ENCODE measurements at places on chromosomes 4 and X. TPM values are rescaled to one million over a fixed set of nuclear protein-coding genes. Genes with fewer than 3 reads are reported as not detected.

BEND4 gene
- total RNA-seq = 43.0 TPM

NEXMIF gene
- total RNA-seq = 0.94 TPM

SLC34A2 gene
- 1.8 TPM for total RNA-seq

FMR1NB gene
- total RNA-seq = not detected

CRMP1 gene
- total RNA-seq = 109 TPM

GAGE2A gene
- 0.83 TPM for total RNA-seq

ARMCX1 gene
- total RNA-seq = 27.4 TPM

MAGED4 gene
- 76.9 TPM for total RNA-seq

CXCL10 gene
- total RNA-seq = not detected

SPP1 gene
- total RNA-seq = 56.6 TPM

RRAGB gene
- 7.8 TPM for total RNA-seq

ZNF185 gene
- 10.9 TPM for total RNA-seq

AVPR2 gene
- not detected for total RNA-seq

Measured in WTC11 (cell line).